ENCODE measurements at places on chromosomes 5 and 9.

DNA sequence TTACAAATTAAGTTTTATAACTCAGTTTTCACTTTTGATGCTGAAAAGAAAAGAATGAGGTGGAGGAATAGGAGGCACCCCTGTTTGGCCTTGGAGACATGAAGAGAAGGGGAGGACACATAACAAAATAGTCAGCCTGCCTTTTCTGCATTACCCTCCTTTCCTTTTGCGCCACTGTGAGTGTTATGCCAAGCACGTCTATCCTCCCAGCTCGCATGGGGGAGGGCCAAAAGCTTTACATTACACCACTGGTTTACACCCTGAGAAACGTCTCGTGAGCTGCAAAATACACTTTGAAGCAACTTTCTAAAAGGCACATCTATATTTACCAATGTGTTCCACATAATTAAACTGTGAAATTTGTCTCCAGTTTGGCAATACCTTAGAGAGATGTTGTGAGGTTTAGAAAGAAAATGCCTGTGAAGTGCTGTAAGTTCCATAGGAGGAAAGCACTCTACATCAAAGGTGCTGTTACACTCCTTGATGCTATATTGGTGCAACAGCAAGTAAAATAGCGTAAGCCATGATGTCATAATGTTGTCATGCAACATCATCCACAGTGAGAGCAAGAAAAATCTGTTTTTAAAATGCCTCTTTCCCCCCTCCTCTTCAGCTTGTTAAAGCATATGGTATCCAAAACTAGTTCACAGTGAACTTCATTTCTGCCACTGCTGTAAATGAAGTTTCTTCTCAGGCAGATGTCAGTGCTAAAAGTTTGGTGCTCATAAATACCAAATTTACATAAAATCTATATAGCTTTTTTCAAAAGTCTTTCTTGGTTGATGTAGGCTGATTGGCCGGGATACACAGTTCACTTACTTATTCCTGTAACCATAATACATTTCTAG, 50.3 kb downstream of the CETN3 start:
- DNase-seq: no peak

DNA sequence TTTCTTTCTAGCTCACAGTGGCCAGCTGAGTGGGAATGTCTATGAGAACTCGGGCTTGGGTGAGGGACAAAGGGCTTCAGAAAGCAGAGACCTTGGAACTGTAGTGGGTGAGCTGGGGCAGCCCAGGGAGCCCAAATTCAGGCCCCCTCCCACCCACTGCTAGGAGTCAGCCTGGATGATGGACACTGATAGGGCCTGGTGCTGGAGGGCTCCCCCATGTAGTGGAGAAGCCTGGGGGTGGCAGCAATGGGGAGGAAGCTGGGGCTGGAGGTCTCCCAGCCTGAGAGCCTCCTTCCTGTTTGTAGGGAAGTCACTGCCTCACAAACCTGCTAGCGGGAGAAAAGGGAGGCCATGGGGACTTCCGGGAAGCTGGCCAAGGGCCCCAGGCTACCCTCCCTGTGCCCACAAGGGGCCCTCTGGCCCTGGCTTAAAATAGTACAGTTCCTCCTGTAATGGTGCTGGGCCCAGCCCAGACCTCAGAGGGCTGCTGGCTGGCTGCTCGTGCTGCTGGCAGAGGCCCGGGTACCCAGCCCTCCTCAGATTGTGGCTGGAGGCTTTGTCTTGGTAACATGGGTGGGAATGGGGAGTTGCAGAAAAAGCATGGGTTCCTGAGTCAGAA, 6.3 kb upstream of the NR5A1 start:
- DNase-seq: no peak

DNA sequence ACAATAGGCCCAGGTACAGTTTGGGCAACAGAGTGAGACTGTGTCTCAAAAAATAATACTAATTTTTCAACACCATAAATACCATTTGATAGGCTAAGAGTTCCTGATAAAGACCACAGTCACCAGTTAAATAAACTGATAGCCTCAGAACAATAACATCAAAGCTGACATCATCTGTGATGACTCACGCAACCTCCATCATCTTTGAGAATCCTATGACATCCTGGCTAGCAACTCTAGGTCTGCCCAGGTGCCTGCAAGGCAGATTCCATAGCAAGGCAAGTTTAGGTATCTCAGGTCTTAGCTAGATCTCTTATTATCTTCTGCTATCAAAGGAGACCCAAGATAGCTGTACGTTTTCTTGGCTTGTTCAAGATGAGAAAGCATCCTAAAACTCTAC, 30.5 kb upstream of the UBAP2 start:
- DNase-seq: peak; percentile 29

DNA sequence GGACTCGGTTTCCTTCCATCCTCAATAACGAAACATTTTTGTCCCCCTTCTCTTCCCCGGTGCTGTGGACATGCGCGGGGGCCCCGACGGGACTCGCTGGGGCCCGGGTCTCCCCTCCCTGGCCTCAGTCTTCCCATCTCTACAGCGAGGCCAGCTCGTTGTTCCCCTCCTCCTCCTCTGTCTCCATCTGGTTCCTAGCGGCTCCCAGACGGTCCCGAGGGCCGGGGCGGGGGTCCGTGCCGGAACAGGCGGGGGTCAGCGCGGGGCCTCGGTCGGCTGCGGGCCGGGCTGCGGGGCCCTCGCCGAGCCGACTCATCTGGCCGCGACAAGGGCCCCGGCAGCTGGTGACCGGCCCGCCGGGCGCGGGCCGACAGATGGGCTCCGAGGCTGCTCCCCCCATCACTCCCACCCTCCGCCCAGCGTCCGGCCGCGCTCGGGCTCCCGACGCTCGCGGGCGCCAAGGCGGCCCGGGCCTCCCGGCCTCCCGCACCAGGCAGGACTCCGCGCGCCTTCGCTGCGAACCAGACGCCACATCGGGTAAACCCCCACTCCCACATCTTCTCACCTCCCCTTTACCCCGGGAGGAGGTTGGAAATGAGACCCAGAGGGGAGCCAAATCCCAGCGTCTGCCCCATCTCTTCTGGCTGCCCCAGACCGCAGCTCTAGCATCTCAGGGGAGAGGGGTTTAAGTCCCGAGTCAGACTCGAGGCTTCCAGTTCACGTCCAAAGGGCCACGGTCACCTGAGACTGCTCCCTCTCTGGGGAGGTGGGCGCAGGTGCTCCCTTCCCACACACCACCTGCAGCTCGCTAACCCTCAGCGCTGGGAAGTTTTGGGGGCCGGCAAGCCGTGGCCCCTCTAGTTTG, 8.1 kb downstream of the BARHL1 start:
- no peak for DNase-seq
